Activated T-helper 9 cell treated with anti-CD3 and anti-CD28 coated beads, Interleukin-2, amount 50 U/mL, for 16 hours (primary cell): ENCODE measurements at places on chromosomes 7 and 10.

- DNase-seq = no peak
Observed at GRCh38 chr7:101618207-101618839, 10.8 kb downstream of the MYL10 start.

- DNase-seq = no peak
Observed at GRCh38 chr10:43049081-43049551, 27.8 kb upstream of the RET start.

DNA sequence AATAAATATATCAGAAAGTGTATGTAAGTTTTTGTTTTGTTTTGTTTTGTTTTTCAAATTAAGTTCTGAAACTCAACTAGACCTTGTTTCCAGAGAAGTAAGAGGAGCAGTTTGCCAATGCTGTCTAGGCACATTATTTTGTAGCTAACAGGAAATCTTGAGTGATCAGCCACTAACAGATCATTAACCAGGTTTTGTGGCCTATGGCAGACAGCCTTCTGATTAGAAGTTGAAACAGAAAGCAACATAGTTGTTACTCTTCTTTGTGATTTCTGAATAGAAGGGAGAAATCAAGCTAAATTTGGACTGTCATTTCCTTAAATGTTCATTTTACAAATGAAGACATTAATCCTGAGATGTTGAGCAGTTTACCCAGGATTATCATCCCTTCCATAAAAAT is 142.6 kb downstream of the PLXDC2 start:
- no peak for DNase-seq

DNA sequence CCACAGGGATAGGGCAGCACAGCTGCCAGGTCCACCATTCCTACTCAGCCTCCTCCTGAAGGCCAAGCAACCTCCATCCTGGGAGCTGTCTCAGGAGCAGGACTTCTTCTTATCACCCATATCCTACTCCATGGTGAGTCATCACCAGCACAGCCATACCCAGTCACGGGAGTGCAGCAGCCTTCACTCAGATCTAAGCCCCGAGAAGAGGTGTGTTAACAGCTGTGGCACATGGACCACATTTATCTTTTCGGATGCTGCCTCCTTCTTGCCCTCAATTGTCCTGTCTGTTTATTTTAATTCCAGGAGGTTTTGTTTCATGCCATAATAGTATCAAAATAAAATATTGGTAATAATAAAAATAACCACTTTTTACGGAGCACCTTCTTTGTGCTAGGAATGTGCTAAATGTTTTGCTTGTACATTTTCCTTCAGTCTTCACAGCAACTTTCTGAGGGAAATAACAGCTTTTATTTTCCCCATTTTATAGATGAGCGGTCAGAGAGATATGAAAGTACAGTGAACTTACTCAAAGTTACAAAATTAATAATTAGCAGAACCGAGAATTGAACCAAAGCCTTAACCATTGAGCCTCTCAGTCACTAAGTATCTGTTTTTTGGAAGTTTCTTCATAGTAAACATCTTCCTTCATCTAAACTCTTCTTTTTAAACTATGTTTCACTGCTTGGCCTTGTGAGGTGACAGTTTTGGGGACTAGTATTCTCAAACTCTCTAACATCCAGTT is 2.5 kb upstream of the KEL start:
- no peak for DNase-seq

DNA sequence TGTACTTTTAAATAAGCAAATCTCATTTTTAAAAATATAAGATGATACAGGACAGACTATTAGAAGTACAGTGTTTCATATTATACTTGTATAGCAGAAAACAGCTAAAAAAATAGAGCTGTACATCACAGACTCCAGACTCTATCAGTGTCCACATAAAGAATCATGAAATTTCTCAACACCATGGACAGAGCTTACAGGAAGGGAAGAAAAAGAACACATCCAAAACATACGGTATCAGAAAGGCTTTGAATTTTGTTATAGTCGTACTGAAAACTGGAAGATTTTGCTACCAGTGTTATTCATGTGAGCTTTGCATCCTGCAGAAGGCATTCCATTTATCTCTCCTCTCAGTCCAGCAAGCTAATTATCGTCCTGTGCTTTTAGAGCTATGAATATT is 183.2 kb upstream of the PTPRZ1 start:
- DNase-seq = no peak

DNA sequence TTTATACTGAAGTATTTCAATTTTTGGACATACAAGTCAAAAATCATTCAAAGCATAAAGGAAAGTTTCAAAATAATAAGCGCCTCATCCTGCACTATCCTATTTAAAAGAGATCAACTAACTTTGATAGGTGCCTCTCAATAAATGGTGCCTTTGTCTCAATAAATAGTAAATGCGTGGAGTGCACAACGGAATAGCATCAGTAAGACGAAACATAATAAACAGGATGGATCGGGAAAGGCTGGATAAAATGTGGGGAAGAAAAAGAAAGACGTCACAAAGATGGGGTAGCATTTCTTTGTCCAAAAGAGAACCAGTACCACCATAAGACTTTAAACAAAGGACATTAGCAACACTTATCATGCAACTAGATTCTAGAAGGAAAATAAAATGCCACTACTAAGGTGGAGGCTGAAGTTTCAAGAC is 571 bp upstream of the PRKAR2B start:
- no peak for DNase-seq

- no peak for DNase-seq
Observed at GRCh38 chr7:40429826-40430225, 295.0 kb downstream of the SUGCT start.

GRCh38 chr10:114908896-114909295 is 29.1 kb upstream of the TRUB1 start:
- DNase-seq = no peak

DNA sequence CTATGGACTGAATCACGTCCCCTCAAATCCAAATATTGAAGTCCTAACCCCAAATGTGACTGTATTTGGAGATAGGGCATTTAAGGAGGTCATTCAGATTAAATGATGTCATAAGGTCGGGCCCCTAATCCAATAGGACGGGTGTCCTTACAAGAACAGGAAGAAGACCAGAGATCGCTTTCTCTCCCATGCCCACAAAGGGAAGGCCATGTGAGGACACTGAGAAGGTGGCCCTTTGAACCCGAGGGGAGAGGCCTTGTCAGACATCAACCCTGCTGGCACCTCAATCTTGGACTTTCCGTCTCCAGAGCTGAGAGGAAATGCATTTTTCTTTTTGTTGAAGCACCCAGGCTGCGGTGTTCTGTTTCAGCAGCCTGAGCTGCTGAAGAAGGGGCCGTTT is 72.3 kb upstream of the KLF6 start:
- no peak for DNase-seq
